ENCODE measurements at places on chromosomes 7 and 10.

DNA sequence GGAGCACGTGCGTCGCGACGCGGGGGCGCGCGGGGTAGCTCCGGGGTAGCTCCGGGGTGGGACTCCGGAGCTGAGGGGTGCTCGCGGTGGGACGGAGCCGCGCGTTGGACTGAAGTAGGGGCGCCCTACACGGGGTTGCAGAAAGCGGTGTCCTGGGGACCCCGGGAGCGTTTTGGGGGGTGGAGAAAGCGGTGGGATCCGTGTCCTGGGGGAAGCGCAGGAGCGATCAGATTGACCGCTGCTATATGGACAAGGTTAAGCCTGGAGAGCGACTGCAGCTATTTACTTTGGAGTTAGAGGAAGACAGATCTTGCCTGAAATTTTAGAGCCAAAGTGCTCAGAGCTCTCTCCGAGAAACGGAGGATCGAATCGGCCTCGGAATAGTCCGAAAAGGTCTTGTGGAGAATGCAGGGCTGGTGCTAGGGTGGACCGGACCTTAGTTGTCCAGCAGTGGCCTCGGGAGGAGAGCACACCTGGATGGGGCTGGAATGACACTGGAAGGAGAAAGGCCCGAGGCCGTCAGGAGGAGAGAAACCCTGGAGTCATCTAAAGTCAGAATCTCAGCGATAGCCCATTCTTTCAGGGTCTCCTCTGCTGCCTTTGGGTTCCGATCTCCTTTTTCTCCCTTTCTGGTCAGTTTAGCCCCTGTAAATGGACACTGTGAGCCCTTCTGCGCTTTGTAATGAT lies 564 bp downstream of the PDSS1 start:
- no peak for DNase-seq

- peak; percentile 79 for DNase-seq
These were observed 252.6 kb downstream of the CELF2 start for GRCh38 chr10:11270135-11270857.

GRCh38 chr10:58394471-58394870 lies 9.3 kb downstream of the TFAM start:
- DNase-seq, result no peak

DNA sequence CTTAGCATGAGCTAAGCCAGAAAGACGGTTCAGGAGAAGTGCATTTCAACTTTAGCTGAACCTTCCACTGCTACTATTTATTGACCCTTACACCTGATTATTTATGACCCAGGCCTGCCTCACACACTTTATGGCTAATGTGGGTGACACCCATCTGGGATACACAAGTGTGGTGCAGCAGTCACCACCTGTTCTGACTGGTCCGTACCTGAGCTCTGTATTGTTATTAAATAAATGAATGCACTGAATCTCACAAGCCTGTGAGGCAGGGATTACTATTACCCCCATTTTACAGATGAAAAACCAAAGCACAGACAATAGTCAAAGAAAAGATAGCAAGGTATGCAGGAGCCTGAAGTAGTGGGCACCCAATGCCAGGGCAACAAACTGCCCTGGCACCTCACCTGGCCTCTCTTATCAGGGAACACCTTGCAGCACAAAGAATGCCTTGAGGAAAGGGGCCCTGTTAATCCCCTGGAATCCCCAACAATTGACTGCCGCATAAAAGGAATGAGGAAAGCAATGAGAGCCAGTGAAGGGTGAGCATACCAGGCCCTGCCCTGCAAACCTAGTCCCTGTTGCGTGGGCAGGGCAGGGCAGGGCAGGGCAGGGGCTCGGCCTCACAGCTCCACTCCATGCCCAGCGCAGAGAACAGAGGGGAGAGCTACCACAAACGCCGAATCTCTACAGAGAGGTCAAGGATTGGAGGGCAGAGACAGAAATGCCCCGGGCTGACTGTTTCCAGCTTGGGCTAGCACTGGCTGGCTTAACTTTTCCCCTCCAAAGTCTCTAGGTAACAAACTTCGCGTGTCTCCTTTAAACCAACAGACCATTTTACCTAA lies 1.3 kb downstream of the ANXA11 start:
- DNase-seq, result no peak

DNA sequence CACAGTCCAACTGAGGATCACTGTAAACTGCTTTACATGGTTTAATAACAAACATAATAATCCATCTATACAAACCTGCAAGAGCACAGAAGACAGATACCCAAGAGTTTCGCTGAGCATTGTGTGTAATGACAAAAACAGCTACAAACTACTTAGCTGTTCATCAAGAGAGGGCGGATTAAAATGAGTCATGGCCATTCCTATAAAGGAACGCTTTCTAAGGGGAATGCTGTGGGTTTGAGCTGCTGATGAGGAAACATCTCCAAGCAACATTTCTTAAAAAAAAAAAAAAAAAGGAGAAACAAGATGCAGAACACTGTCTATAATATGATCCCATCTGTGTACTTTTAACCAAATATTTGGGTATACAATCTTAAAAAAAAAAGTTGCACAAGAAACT lies 33.8 kb downstream of the VOPP1 start:
- DNase-seq, result no peak

GRCh38 chr10:17984056-17984455 lies 32.3 kb downstream of the SLC39A12 start:
- no peak for DNase-seq

DNA sequence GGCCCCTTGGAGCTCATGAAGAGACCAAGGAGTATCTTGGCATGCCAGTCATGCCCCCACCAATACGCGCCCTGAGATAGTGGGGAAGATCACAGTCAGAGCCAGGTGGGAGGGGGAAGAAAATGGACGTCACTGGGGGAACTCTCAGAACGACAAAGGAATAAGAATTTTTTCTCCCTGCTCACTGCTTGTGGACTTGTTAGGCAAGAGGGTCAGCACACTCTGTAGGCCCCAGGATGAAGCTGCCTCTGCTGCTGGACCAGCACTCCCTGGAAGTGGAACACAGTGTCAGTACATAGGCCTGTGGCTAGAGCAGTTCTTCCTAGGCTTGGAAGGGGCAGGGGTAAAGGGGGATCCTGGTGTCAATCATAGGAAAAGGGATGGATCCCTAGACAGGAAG lies 46.5 kb downstream of the DRGX start:
- DNase-seq, result no peak

GRCh38 chr7:147298611-147299043 lies 1182.0 kb downstream of the CNTNAP2 start:
- DNase-seq, result no peak

GRCh38 chr10:60942134-60942787 lies 1.7 kb downstream of the RHOBTB1 start:
- no peak for DNase-seq
